ENCODE measurements at places on chromosomes 3 and 15.

- no peak for DNase-seq
Observed at GRCh38 chr15:52082197-52083036, 30.2 kb downstream of the BCL2L10 start.

GRCh38 chr3:40701016-40701588, 176.3 kb downstream of the ZNF621 start:
- DNase-seq, result no peak

DNA sequence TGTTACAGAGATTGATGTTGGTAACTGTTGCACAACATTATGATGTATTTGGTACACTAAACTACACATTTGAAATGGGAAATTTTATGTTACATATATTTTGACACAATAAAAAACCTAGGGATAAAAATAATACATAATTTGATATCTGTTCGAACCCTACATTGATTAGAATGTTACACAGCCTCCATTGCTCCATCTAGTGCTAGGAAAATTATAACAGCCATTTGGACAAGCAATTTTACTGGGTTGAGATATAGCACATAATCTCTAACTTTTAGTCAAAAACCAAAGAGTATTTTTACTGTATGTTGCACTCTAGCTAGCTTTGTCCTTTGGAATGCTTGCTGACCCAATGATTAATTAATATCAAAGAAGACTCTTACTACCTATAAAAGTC, 108.1 kb downstream of the LSAMP start:
- DNase-seq, result no peak

- DNase-seq, result no peak
Observed at GRCh38 chr3:64063207-64063982, 40.1 kb upstream of the PSMD6 start.

- no peak for DNase-seq
Observed at GRCh38 chr3:74390121-74390877, 224.2 kb downstream of the CNTN3 start.

GRCh38 chr3:124854009-124854408, 33.2 kb downstream of the ITGB5 start:
- no peak for DNase-seq

DNA sequence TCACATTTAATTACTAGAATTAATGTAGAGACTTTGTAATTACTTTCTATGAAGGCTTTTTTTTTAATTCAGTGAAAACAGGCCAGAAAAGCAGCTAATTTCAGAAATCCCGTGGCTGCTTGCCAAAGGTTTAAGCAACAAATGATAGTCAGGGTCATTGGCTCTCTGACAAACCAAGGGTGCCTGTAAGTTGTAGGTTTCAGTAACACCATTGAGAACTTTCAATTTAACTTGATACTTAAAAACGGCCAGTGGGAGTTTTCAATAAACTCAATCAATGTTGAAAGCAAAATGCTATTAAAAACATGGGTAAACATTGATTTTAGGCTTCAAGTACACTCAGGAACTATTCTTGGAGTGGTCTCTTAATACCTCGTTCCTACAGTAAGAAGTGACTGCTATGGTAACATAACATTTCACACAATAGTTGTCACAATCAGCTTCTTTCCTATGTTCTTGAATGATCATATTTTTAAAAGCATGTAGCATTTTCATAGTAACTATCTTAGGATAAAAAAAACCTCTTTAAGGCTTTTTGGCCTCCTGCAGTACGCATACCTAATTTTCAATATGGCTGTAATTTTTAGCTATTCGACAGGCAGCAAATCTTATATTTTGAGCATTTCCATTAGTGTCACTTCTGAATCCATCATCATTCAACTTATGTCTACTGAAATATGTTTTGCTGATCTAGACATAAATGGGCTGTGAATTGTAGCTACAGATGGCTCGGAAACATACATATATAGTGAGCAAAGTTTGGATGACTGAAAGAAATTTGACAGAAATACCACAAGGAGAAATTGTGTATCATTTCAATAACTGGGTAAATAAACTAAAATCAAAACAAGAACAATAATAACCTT, 592.1 kb upstream of the GBE1 start:
- DNase-seq, result no peak

- DNase-seq, result no peak
Observed at GRCh38 chr3:146585156-146585555, 20.0 kb downstream of the PLSCR5 start.

DNA sequence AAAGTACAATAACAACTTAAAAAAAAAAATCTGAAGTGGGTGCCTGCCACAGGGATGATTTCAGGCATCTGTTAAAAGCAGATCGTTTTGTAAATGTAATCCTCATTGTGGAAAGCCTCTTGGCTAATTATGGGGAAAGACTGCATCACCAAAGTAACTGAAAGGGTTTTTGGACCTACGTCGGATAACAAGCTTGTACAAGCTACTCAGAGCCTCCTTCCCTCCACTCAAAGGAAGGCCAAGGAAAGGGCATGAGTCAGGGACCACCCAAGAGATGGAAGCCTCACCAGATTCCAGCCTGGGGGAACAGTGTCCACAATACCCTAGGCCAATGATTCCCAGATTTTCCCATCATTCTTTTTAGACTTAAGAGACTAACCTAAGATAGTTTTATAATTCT, 84.3 kb downstream of the ATP1B3 start:
- DNase-seq, result no peak

- no peak for DNase-seq
Observed at GRCh38 chr3:151576511-151577137, 115.8 kb upstream of the IGSF10 start.

- DNase-seq, result no peak
Observed at GRCh38 chr3:69008980-69009379, 4.5 kb downstream of the EOGT start.
